Tongue (tissue), 3 donors: ENCODE measurements at places on chromosomes 16 and 17. TPM values are rescaled to one million over a fixed set of nuclear protein-coding genes. Genes with fewer than 3 reads are reported as not detected.

The AOC3 gene
- 23.0 TPM for total RNA-seq

The WNT9B gene
- not detected for total RNA-seq

The C1QTNF8 gene
- not detected for total RNA-seq

DNA sequence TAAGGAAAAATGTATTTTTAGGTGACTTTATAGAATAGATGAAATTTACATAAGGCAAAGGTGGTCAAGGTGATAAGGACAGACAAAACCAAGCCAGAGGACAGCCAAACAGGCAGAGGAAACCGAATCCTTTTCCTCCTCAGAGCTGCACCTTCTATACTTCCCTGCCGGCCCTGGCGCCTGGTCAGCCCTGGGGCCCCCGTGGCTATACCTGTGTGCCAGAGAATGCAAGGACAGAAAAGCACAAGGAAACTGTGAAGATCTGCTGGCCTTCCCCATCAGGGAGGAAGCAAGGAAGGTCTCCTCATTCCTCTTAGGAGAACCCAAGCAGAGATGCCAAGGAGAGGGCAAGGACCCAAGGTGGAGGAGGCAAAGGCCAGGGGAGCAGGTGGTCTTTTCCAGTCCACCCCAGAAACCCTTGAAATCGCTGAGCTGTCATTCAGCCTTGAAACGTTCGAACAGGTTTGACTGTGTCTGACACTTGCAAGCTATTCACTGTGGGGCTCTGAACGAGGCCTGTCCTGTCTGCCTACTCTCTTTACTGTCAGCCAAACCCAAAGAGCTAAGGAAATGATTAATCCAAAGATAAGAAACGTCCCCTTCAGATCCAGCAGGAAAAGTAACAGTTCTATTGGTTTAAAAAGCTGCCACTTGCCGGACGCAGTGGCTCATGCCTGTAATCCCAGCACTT, 114.4 kb downstream of the XYLT1 start:
- DNase-seq: no peak

DNA sequence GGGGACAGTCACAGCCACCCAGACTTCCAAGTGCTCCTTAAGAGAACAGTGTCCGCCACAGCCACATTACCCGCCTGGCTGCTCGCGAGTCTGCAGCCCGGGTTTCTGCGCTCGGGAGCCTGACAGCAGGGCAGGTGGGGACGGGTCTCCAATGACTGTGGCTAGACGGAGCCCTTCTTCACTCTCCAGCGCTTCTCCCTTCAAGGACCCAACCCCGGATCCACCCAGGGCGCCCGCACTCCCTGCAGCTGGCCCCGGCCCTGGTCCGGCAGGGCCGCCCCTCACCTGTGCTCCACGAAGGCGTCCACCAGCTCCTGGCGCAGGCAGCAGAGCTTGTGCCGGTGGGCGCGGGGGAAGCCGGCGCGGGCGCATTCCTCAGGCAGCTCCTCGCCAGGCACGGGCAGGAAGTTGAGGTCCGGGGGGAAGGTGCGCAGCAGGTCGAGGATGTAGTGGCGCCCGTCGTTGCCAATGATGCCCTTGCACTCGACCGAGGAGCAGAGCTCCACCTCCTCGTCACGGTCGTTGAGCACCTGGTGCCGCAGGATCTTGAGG, 13.9 kb downstream of the CLUH start:
- no peak for DNase-seq

DNA sequence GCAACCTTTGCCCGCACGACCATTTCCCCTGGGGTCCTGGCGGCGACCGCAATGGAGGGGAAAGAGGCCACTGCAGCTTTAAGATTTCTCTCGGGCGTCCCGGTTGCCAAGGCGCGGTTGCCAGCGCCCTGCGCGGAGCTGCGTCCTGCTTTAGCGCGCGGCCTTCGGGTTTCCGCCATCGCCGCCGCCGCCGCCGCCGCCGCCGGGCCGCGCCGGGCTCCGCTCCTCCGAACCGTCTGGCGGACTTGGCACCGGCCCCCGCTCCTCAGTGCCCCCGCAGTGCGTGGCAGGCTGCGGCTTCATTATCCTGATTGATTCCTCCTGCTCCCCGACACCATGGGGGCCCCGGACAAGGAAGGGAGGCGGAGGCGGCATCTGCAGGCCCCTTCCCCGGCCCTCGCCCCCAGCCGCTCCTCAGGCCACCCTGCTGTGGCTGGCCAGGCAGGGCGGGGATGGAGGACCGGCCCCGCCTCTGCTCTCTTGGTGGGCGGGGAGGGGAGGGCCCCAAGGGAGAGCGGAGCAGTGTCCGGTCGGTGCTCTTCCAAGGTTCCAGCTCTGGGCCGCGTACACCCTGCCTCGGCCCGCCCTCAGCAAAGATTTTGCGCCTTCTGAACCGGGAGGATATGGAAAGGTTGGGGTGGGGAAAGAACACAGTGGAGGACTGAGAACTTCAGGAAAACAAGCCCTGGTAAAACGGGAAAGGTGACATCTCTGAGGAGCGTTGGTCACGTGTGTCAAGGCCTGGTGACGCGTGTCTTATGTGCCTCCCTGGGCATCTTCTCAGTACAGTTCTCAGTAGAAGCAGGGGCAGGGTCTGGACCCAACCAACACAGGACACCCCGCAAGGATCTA, 34.0 kb downstream of the NEUROD2 start:
- DNase-seq: peak; percentile 76

DNA sequence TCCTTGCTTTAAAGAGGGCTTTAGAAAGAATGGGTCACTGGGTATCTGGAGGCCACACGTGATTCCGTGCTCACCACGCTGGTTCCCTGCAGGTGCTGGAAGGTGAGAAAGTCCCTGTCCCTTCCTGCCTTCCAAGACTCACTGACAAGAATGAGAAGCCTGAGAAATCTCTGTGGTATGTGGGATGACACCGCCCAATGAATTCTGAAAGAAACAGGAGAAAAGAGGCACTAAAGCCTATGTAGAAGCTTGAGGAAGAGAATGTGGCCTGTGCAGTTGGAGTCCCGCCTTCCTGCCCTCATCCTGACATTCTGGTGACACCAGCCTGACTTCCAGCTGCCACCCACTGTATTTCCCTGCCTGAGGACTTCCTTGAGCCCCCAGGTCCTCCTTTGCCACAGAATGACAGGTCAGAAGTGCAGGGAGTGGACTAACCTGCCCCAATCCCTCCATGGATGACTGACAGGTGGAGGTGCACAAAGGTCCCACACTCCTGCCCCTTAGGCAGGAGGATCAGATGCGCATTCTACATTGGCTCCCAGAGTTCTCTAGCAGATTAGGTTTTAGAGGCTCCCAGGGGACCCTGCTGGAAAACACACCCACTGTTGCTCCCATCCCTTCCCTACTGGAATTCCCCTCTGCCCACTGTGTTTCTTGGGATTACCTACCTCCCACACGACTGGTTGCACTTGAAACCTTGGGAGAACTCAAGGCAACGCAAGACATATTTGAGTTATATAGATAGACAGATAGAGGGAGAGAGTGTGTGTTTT, 38.6 kb upstream of the TENT4B start:
- DNase-seq: no peak

DNA sequence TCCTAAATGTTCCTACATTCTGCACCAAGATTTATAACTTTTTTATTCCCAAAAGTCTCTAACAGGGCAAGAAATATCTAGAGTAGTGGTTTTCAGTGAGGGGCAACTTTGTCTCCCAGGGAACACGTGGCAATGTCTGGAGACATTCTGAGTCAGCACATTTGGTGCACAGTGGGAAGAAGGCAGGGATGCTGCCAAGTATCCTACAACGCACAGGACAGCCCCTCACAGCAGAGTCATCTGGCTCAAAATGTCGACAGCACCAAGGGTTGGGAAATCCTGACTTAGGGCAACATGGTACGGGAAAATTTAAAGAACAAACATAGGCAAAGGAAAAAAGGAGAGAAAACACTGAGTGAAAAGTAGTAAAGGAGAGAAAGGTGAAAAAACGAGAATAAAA, 61.8 kb downstream of the SMG6 start:
- DNase-seq: no peak
